Gastrocnemius medialis (tissue), 4 donors: ENCODE measurements at places on chromosomes 2 and 18. TPM values are rescaled to one million over a fixed set of nuclear protein-coding genes. Genes with fewer than 3 reads are reported as not detected.

UNC50 gene
- total RNA-seq, result 30.7 TPM

KCNK3 gene
- total RNA-seq, result 11.6 TPM

GRCh38 chr2:229642371-229642770 lies 72.0 kb downstream of the DNER start:
- no peaks in the 10 kb centered on the region for H3K36me3 ChIP-seq
- H3K4me1 ChIP-seq, result no peaks in the 10 kb centered on the region
- no peak overlapping the region for H3K4me3 ChIP-seq
- H3K27me3 ChIP-seq, result no peaks in the 10 kb centered on the region
- no peak overlapping the region for H3K27ac ChIP-seq

- no peaks in the 10 kb centered on the region for H3K27me3 ChIP-seq
- H3K4me3 ChIP-seq, result peak overlapping the region; percentile 82
- no peaks in the 10 kb centered on the region for H3K36me3 ChIP-seq
- DNase-seq, result no peak
- peak overlapping the region; percentile 93 for H3K27ac ChIP-seq
Observed at GRCh38 chr18:62716619-62717168, 1.4 kb downstream of the PHLPP1 start.

DNA sequence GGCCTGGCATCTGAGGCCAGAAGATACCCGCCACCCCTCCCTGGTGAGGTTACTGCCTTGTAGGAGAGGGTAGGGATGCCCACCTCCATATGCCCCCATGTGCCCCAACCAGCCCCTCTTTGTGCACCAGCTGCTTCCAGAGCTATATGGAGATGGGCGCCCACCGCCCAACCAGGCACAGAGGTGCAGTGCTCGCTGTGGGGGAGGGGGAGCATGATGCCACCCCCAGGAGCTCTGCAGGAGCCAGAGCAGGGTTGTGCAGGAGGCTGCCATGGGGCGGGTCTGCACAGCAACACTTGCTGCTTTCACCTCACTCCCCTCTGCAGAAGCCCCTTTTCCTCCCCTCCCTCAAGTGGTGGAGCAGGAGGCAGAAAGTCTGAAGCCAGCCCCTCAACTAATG lies 174.6 kb downstream of the SMAD7 start:
- no peak overlapping the region for H3K4me3 ChIP-seq
- H3K4me1 ChIP-seq, result peaks cover 27% of the 10 kb centered on the region
- no peak overlapping the region for H3K27ac ChIP-seq
- H3K27me3 ChIP-seq, result no peaks in the 10 kb centered on the region
- no peak for DNase-seq
- H3K36me3 ChIP-seq, result no peaks in the 10 kb centered on the region

- no peaks in the 10 kb centered on the region for H3K4me1 ChIP-seq
- no peak within 1 kb of the TSS for H3K27ac ChIP-seq
- no peak within 1 kb of the TSS for H3K4me3 ChIP-seq
- no peak for DNase-seq
- peaks cover 13% of the 10 kb centered on the region for H3K27me3 ChIP-seq
- no peaks in the 10 kb centered on the region for H3K36me3 ChIP-seq
Observed at GRCh38 chr2:31580321-31581117, at the start of gene SRD5A2. SRD5A2 (minus strand) TSS chr2:31580938; CDS start chr2:31580900, 38 bp downstream.

- DNase-seq, result no peak
- H3K27ac ChIP-seq, result no peak overlapping the region
- no peak overlapping the region for H3K4me3 ChIP-seq
- H3K36me3 ChIP-seq, result no peaks in the 10 kb centered on the region
- peaks cover 8% of the 10 kb centered on the region for H3K4me1 ChIP-seq
Observed at GRCh38 chr18:10928011-10928771, 221.2 kb downstream of the PIEZO2 start.

DNA sequence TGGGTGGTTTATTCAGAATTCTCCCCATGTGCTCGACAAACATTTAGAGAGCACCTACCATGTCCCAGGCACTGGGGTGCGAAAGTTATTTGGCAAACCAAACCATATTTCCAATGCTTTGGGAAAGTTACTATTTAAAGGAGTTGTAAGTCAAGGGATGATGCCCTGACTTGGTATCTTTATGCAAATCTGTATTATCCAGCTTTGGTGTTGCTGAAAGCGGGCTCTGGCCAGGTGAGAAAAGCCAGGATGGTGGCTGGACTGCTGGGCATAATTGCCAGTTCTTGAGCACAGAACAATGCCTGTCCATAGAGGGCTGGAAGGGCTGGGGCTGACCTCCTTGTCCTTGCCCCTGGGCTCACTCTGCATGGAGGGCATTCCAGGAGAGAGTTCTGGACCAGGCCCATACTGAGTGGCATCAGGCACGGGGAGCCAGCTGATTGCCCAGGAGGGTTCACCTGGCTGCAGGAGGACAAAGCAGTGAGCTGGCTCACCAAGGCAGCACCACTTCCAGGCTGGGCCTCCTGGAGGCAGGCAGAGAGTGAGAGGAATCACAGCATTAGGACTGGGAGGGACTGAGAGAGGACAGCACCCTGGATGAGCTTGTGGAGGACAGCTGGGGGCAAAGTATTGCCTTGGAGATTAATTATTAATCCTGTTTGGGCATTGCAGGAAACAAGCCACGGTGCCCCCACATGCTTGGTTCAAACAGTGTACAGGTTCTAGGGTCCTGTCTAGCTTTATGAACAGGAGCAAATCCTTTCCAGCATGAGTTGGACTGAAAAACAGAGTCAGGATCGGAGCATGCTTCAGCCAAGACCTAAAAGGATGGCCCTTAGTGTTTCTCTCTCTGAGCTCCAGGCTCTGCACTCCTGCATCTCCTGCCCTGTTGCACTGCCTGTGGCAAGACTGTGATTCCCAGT lies 7.1 kb downstream of the KHK start:
- no peaks in the 10 kb centered on the region for H3K36me3 ChIP-seq
- H3K27ac ChIP-seq, result no peak overlapping the region
- H3K4me1 ChIP-seq, result peaks cover 8% of the 10 kb centered on the region
- DNase-seq, result no peak
- no peak overlapping the region for H3K4me3 ChIP-seq

DNA sequence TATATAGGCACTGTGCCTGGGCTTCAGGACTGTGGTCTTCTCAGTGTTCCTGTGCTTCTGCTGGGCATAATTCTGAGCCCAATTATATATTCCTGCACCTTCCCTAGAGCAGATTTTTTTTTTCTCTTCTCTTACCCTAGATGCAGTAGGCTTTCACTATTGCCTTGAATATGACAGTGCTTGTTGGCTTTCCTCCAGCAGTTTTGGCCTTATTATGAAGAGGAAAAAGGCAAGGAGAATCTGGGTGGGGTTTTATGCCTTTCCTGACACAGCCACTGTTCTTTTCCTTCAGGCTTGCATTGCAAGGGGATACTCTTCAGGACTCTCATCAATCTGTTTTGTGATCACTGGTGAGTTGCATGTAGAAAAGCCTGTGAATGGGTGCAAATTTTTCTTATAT lies 221.9 kb upstream of the CELF4 start:
- H3K4me3 ChIP-seq, result no peak overlapping the region
- no peak overlapping the region for H3K27ac ChIP-seq
- H3K36me3 ChIP-seq, result no peaks in the 10 kb centered on the region
- no peak for DNase-seq
- H3K27me3 ChIP-seq, result no peaks in the 10 kb centered on the region
